ENCODE measurements at places on chromosomes 4 and X.

GRCh38 chr4:2408401-2408958 is 10.0 kb downstream of the ZFYVE28 start:
- no peak for DNase-seq

GRCh38 chrX:2610246-2611170 is 80.6 kb upstream of the CD99 start:
- no peak for DNase-seq

DNA sequence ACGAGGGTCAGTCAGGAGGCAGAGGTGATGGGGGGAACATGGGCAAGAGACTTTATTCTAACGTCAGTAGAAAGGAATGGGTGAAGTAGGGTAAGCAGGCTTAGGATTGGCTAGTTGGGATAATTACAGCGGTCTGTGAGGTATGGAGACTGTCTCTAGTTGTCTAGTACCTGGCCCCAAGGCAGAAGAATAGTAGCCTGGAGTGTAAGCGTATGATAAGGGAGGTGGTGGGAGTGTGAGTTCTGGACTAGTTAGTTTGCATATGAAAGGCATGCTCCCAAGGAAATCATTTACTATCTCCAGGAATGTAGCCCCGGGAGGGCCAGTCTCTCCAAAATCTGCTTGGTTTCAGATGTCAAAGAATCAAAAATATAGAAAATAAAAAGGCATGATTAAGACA is 219.6 kb upstream of the ANXA3 start:
- no peak for DNase-seq

DNA sequence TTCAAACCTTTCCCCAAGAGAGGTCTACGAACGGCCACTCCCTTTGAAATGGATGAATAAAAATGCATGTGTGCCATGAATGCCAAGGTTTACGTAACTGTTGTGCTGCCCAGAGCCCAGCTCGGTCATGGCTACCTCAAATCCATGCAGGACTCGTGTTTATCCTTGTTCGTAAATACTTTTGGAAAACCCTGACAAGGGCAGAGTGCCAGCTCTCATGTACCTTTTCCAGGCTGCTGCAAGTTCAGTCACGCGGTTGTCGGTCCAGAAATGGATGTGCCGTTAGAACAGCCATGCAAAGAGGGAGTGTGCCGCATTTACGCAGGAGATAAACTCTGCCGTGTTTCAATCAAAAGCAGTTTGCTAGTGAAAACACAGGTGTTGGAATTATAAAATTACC is 123.4 kb downstream of the AMELX start:
- no peak for DNase-seq

DNA sequence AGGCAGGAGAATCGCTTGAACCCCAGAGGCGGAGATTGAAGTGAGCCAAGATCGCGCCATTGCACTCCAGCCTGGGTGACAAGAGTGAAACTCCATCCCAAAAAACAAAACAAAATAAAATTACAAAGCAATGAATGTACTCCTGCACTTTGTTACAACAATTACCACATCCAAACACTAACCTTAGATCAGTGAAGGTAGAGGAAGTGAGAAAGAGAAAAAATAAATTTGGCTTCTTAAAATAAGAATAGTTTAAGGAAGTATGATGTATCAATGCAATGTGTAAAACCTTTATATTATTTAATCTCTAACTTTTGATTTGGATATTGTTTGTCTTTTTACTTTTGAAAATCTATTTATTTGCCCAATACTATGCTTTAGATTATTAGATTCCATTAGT is 21.7 kb upstream of the CSN1S1 start:
- no peak for DNase-seq

DNA sequence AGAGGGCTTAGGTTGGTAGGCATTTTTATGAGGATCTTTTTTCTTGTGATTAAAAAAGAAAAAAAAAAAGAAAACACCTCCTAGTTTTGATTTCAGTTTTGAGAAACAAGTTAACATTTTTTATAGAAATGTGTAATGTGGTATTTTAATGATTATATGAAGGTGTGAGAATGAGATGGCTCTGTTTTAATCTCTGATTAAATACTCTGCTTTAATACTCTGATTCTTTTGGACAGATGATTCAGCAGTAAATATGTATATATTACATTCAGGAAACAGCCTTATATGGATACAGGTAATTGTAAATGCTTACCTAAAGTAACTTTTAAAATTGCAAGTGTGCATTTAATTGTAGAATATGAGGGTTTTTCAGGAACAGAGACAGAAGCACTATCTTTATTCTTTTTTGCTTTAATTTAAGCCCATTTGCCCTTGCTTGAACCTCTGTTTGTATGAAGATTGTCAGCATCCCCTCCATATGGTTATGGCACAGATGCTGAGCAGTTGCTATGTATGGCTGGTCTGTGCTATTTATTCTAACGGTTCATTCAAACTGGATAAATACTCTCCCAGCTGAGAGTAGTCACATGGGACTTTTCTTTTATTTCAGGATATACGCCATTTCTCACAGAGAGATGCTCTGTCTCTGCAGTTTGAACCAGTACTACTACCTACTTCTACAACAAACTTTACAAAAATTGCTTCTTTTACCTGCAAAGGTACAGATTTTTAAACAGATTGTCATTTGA is 101.0 kb upstream of the TLR2 start:
- DNase-seq: no peak

Measured in stimulated activated CD8-positive, alpha-beta memory T cell treated with anti-CD3 and anti-CD28 coated beads, Interleukin-4, amount 100 ng/mL, for 24 hours (primary cell).